ENCODE measurements at places on chromosomes 2 and 18.

DNA sequence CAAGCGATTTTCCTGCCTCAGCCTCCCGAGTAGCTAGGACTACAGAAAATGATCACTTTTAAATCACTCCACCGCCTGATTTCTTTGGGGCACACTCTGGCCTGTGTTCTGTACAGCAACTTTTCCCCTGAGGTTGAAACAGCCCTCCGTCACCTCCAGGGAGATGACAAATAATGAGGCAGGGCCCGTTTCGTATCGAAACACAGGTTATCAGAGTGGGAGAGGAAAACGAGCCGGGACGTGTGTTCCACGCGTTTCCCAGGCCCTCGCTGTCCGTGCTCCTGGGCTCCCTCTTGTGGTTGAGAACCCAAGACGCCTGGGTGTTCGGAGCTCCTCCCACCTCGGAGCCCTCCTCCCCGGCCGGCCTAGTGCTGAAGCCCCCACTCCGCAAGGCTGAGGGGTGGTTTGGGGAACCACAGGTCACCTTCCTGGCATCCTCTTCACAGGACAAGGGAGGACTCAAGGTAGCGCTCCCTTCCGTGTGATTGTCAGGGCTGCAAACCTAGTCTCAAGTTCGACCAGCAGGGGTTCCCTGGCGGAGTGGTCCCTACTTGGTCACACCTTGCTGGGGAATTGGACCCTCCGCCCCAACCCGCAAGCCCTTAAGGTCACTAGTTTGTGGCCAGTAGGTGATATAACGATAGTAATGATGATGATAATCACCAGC, 12.8 kb downstream of the ATP6V1B1 start:
- DNase-seq, result peak; percentile 64

GRCh38 chr18:7147399-7147798, 29.8 kb upstream of the LAMA1 start:
- no peak for DNase-seq

GRCh38 chr2:9032121-9032520, 28.6 kb upstream of the MBOAT2 start:
- DNase-seq, result no peak

DNA sequence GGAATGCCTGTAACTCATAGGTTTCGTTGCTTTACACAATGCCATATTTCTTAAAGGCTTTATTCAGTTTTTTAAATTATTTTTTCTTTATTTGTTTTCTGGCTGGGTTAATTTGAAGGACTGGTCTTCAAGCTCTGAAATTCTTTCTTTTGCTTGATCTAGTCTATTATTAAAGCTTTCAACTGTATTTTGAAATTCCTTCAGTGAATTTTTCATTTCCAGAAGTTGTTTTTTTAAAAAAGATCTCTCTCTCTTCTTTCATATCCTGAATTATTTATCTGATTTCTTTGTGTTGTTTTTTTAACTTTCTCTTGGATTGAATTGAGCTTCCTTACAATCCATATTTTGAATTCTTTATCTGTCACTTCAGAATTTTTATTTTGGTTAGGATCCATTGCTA, 239.9 kb upstream of the CTAGE1 start:
- no peak for DNase-seq

GRCh38 chr2:67997528-67997900, 65.3 kb downstream of the C1D start:
- DNase-seq, result peak; percentile 64

All from astrocyte of the spinal cord (primary cell).